AG04449 (cell line): ENCODE measurements at places on chromosomes 5 and 9.
A peak's percentile ranks its signal among the peaks of the same experiment; 100 is the strongest.

DNA sequence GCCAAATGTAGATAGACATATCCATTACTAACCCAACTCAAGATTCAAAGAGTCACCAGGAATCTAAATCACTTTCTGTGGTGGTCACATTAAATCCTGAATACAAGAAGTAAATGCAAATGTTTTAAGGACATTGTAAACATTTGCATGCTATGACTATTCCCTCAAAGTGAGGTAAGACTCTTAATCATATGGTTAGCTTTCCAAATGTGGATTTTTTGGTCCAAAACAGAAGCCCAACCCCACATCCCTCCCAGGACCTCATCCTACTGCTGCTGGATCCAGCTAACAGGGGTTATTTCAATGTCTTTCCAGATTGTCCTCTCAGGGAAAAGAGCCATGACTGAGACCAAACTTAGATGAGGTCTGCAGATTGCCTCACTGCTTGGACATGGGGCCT is 228.1 kb upstream of the PANK3 start:
- no peak for DNase-seq

- peak; percentile 75 for DNase-seq
These were observed 20.4 kb downstream of the PDE4D start for GRCh38 chr5:59873113-59873512.

DNA sequence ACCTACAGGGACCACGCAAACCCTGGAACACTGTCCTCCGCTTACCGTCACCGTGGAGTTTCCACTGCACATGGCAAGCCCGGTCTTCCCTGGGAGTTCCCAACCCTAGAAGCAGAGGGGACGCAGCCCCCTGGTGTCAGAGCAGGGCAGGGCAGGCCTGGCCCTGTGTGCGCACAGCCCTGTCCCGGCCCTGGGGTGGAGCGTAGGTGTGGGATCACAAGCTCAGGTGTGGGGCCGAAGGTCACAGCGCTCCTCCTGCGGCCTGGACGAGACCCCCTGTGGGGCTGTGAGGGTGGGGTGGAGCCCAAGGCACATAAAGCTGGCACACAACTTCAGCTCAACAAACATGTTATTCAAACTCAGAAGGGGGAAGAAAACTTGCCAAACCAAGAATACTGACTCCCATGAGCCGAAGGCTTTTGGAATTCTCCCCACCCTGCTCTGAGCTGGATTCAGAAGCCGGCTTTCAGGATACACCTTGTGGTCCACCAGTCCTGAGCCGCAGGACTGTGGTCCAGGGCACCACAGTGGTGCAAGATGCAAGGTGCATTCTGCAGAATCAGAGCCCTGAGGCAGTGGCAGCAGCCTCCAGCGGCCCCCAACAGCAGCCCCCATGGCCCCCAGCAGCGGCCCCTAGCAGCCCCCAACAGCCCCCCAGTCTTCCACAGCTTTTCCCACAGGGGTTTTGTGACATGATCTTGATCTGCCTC is 11.8 kb upstream of the EXOC3 start:
- no peak for DNase-seq

GRCh38 chr5:74903165-74903787 is 37.1 kb upstream of the FAM169A start:
- no peak for DNase-seq
